ENCODE measurements at places on chromosomes 3 and 15.
A peak's percentile ranks its signal among the peaks of the same experiment; 100 is the strongest.

DNA sequence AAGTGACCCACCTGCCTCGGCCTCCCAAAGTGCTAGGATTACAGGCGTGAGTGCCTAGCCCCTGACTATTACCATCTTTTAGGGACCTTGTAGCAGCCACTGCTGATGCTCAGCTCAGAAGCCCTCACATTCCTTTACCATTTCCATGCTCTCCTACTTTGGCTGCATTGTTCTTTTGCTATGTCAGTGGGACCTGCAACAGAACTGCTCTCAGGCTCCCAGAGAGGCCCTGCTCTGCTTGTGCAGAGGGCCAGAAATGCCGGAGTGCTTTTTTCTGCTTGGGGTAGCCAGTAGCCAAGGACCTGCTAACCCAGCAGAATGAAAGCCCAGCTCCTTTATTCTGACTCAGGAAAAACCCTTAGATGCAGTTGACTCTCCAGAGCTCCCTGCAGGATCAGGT, 18.3 kb upstream of the PROK2 start:
- peaks cover 4% of the 10 kb centered on the region for H3K27me3 ChIP-seq
- H3K4me3 ChIP-seq, result no peak overlapping the region
- no peak for DNase-seq

- no peak for DNase-seq
- peaks cover 2% of the 10 kb centered on the region for H3K4me1 ChIP-seq
- H3K27me3 ChIP-seq, result peaks cover 5% of the 10 kb centered on the region
- no peak overlapping the region for H3K27ac ChIP-seq
- H3K36me3 ChIP-seq, result no peaks in the 10 kb centered on the region
These were observed 70.6 kb upstream of the C3orf80 start for GRCh38 chr3:160154596-160154995.

DNA sequence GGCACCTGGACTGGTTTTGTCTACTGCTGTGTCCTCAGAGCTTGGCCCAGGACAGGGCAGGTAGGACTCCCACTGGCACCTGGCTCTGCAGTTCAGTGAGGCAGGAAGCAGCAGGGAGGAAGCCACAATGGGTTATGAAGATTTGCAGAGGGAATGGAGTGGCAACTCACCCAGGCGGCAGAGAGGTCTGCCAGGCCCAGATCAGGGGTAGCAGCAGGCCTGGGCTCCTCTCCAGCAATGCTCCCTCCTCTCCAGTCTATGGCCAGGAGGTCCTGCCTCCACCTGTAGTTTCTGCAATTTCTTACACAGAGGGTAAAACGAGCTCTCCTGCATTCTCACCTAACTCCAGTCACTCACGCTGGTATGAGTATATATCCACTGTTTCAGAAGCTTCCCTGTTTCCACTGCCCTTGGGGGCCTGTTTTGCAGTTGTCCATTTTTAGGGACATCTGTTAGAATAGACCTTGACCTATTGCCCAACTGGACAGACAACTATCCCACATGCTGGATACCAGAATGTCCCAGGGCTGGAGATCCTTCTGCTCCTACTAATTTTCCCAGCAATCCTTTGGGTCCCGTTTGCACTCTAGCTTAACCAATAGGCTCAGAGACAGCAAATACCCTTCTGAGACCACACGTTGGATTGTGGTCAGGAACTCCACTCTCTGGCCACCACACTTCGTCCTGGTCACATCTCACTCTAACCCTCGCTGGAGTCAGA, 35.2 kb downstream of the HMCES start:
- H3K36me3 ChIP-seq, result no peaks in the 10 kb centered on the region
- no peaks in the 10 kb centered on the region for H3K27me3 ChIP-seq
- no peak overlapping the region for H3K27ac ChIP-seq
- H3K4me3 ChIP-seq, result peak overlapping the region; percentile 91
- peaks cover 6% of the 10 kb centered on the region for H3K4me1 ChIP-seq

GRCh38 chr3:125374996-125375941, at the start of gene ZNF148:
TSS of gene ZNF148 (minus strand) at chr3:125375325. CDS start at chr3:125313640, 61,685 bp downstream.
- peak; percentile 84 for DNase-seq
- no peaks in the 10 kb centered on the region for H3K27me3 ChIP-seq
- H3K27ac ChIP-seq, result peak within 1 kb of the TSS; percentile 99
- no peaks in the 10 kb centered on the region for H3K36me3 ChIP-seq

- no peaks in the 10 kb centered on the region for H3K4me1 ChIP-seq
These were observed 33.1 kb downstream of the CP start for GRCh38 chr3:149188494-149188893.

DNA sequence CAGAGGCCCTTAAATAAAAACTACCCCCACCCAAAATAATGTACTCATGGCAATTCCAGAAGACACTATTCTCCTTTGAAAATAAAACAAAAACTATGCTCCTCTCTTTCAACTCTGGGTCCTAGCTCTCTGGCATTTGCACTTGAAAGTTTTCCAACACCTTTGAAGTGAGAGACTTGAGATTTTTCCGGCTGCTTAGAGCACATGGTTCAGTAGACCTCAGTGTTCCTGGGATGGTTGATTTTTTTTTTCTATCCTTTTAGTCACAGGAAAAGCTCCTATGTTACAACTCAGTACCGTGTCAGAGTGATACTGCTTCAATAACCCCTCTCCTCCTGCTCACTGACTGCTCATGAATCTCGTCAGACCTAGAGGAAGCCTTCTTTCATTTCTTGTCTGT, 118.3 kb upstream of the TUSC7 start:
- H3K27me3 ChIP-seq, result no peaks in the 10 kb centered on the region
- H3K4me3 ChIP-seq, result no peak overlapping the region
- no peaks in the 10 kb centered on the region for H3K36me3 ChIP-seq
- no peaks in the 10 kb centered on the region for H3K4me1 ChIP-seq
- H3K27ac ChIP-seq, result no peak overlapping the region

Measured in IMR-90 (cell line).